Left lung (tissue), 14 donors: ENCODE measurements at places on chromosomes 3 and 15. TPM values are rescaled to one million over a fixed set of nuclear protein-coding genes. Genes with fewer than 3 reads are reported as not detected.

- DNase-seq, result peak; percentile 44
Measured at GRCh38 chr3:126955004-126955790, 27.7 kb upstream of the PLXNA1 start.

- no peak for DNase-seq
Measured at GRCh38 chr3:111238885-111239284, 167.3 kb downstream of the NECTIN3 start.

GRCh38 chr3:177015881-177016280 is 181.4 kb downstream of the TBL1XR1 start:
- DNase-seq, result no peak

Gene EXOSC7
- total RNA-seq, result 34.8 TPM

Gene GOLGA6L10
- 2.1 TPM for total RNA-seq

Gene C3orf22
- total RNA-seq, result not detected

Gene PLCL2
- total RNA-seq, result 10.1 TPM

Gene CASR
- total RNA-seq, result 0.16 TPM

Gene XYLB
- total RNA-seq, result 7.2 TPM
